ENCODE measurements at places on chromosomes 13 and 19.
A peak's percentile ranks its signal among the peaks of the same experiment; 100 is the strongest.

DNA sequence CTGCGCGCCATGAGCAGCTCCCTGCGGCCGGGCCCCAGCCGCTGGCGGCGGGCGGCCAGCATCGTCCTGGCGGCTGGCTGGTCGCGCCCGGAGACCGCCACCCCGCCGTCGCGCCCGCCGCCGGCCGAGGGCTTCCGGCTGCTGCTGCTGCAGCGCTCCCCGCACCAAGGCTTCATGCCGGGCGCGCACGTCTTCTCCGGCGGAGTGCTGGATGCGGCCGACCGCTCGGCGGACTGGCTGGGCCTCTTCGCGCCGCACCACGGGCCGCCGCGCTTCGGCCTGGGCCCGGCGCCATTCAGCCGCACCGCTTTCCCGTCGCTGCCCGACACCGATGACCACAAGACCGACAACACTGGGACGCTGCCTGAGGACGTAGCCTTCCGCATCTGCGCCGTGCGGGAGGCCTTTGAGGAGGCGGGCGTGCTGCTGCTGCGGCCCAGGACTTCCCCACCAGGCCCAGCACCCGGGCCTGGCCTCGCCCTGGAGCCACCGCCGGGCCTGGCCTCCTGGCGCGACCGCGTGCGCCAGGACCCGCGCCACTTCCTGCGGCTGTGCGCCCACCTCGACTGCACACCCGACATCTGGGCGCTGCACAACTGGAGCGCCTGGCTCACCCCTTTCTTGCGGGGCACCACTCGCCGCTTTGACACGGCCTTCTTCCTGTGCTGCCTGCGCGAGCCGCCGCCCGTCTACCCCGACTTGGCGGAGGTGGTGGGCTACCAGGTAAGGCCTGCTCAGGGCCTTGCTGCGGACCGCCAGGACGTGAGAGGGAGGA lies 518 bp downstream of the NUDT19 start:
- peak; percentile 77 for DNase-seq

DNA sequence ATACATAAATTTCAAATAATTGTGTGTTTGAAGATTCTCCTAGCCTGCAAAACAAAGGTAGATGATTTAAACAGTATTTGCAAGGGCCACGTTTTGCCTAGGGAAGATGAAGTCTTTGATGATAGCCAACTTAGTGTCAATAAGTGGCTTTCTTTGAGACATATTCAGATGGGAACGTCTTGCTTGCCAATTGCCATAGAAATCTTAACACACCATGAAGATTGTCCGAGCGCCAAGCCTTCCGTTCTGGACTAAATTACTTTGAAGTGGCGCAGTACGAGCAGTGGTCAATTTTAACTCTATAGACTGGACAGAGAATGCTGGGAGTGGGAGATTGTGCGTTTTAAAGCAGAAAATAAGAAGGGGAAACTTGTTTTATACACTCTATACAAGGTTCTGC lies 9.9 kb downstream of the ZIC5 start:
- no peak for DNase-seq

DNA sequence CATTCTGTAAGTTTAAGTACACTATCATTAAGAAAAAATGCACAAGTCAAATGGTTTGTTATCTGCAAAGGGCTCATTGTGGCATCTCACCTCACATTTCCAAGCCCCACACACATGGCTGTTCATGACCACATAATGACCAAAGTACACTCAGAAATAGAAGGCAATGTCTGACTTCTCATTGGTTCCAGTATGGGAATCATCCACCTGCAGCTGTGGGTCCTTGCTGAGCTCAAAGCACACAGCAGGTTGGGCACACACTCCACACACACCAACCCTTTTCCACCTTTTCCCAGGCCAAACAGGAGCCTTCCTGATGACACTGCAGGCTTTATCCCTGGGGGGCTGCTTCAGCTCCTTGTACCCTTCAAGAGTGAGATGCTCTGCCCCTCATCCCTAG lies 11.8 kb downstream of the CLC start:
- DNase-seq = no peak

- DNase-seq = no peak
These were observed 1294.3 kb upstream of the ATXN8OS start for GRCh38 chr13:68813180-68813796.

DNA sequence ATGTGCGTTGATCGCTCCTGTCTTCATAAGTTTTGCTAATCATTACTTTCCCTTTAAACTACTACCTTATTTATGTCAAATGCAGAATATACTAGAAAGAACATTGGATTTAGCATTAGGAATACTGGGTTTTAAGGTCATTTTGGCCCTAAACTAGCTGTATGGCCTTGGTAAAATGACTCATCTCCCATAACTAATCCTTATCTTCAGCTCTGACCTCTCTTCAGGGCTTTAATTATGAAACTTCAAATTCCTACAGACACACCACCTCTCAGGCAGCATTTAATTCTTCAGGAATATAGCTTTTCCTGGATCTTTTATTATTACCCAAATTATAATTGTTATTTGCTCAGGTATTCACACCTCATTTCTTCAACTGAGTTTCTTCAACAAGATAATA lies 121.2 kb downstream of the STARD13 start:
- DNase-seq = no peak

- DNase-seq = no peak
These were observed 45.0 kb upstream of the LRCH1 start for GRCh38 chr13:46507981-46508380.

DNA sequence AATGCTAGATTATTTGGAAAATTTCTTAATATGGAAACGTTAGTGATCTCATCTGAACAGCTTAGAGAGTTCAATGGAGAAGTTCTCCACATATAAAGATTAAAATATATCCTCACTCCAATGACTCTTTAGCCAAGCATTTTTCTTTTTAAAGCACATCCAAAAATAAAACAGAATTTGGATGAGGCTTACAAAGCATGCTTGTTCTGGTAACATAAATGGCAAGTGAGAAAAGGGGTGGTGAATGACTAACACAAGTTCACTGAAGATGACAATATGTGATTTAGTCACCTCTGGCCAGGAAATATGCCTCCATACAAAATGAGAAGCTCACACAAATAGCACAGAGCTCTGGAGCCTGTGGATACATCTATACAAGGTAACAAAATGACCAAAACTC lies 253.0 kb downstream of the PCDH20 start:
- no peak for DNase-seq

- no peak for DNase-seq
These were observed 1.5 kb upstream of the BAX start for GRCh38 chr19:48953141-48953540.

DNA sequence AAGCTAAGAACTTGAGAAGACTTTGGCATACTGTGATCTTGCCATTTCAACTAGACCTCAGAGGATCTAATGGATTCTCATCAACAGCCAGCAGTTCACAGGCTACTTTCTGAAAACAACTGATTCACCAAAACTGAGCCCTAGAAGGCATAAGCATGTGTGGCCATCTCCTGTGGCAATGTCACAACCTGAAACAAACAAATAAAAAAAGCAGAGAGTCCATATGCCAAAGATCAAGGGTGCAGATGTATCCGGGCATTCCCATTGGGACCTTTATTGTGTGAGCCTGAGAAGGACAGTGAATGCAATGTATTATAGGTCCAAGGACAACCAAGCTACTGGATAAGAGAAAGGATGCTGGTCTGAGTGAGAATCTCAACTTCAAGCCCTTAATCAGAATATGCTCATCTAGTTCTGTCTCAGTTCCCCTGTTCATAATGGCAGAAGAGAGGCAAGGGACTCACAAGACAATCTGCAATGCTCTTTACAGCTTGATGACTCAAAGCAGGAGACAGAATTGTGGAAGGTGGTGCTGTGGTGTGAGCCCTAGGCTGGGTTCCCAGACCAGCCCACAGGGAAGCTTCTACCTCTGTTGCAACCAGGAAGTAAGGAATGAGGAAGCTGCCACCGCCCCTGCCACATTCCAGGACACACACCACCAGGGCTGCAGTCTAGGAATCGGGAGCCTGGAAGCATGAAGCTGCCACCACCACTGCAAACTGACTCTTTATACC lies 133.7 kb downstream of the RAP2A start:
- DNase-seq = no peak

DNA sequence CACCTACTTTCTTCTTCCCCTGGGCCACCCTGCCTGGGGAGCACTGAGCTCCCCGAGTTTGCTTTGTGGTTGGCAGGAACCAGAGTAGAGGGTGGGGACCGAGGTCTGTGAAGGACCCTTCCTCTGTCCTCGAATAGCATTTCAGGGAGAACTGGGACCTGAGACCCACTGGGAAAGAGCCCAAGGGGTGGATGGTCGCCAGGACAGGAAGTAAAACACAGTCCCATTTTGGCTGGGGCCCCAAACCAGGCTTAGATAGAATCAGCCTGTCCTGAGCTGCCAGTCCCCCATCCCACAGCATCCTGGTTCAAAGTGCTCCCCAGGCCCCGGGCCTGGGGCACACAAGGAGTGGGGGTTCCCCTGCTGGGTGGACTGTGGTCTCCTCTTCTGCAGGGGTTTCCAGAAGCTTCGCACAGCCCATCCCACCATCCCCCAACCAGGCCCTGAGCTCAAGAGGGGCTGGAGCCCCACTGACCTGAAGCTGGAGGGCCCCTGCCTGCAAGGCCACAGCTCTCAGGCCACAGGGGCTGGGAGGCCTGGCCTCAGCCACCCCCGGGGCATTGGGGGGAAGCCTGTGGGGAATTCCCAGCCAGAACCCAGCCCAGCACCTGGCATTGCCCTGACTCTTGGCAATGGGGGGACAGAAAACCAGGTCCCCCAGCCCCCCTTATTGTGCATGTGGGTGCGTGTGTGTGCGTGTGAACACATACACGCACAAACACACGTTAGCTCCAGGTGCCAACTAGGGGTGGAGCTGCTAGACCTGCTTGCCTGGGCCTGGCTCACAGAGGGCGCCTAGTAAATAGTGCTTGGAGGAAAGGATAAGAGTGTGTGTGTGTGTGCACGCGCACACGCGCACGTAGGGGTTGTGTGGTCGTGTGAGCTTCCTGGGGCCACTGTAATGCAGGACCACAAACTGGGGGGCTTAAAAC lies 995 bp upstream of the MKNK2 start:
- DNase-seq = no peak

Data from tibial artery (tissue), 4 donors.